Suprapubic skin (tissue), 4 donors: ENCODE measurements at places on chromosomes 1 and 21. TPM values are rescaled to one million over a fixed set of nuclear protein-coding genes. Genes with fewer than 3 reads are reported as not detected.

GRCh38 chr1:14552246-14552965 is 46.1 kb upstream of the KAZN start:
- DNase-seq: no peak

DNA sequence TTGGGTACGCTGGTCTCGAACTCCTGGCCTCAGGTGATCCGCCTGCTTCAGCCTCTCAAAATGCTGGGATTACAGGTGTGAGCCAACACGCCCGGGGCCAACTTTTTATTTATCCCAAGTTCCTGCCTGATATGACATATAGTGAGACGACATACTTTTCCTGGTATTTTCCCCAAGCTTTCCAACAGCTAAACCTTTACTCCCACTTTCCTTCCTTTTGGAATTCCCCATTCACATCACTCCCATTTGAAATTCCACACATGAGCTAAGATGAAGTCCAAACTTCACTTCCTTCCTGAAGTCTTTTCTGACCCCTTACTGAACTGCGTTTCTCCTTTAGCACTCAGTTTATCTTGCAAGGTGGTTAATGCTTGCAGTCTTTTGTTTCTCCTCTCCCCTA is 64.1 kb downstream of the S1PR1 start:
- DNase-seq: no peak

The OR10Z1 gene
- not detected for total RNA-seq

- peak; percentile 92 for DNase-seq
These were observed 57.9 kb upstream of the FMOD start for GRCh38 chr1:203408486-203409481.

The KAZN gene
- 33.5 TPM for total RNA-seq

- peak; percentile 86 for DNase-seq
These were observed 27.0 kb upstream of the PRSS38 start for GRCh38 chr1:227788271-227789083.

GRCh38 chr21:42980312-42981213 is 6.2 kb downstream of the PKNOX1 start:
- no peak for DNase-seq

- DNase-seq: no peak
These were observed 48.5 kb downstream of the OPRD1 start for GRCh38 chr1:28860332-28861073.

The SIM2 gene
- total RNA-seq: not detected

The TRIM58 gene
- 0.98 TPM for total RNA-seq

DNA sequence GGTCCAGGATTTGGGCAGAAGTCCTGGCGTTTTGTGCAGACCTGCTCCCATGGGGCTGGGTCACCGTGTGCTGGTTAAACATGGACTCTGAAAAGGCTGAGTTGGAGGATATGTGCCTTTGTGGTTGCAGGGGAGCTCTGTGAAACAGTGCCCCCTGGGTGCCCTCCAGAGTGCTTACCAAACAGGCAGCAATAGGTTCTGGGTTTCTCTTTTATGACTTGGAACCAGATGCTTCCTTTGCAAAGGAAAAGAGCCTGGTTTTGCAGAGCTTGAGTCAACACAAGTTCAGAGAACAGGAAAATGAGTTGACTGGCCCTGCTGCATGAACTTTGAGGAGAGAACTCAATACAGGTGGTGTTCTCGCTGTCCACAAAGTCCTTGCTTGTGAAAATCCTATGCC is 288.9 kb downstream of the TM2D1 start:
- DNase-seq: no peak

- DNase-seq: no peak
These were observed 48.4 kb downstream of the ADAMTS5 start for GRCh38 chr21:26918323-26919079.

The HAO2 gene
- total RNA-seq: 6.6 TPM

The NRIP1 gene
- total RNA-seq: 17.5 TPM

The NHLH1 gene
- total RNA-seq: 0.39 TPM

DNA sequence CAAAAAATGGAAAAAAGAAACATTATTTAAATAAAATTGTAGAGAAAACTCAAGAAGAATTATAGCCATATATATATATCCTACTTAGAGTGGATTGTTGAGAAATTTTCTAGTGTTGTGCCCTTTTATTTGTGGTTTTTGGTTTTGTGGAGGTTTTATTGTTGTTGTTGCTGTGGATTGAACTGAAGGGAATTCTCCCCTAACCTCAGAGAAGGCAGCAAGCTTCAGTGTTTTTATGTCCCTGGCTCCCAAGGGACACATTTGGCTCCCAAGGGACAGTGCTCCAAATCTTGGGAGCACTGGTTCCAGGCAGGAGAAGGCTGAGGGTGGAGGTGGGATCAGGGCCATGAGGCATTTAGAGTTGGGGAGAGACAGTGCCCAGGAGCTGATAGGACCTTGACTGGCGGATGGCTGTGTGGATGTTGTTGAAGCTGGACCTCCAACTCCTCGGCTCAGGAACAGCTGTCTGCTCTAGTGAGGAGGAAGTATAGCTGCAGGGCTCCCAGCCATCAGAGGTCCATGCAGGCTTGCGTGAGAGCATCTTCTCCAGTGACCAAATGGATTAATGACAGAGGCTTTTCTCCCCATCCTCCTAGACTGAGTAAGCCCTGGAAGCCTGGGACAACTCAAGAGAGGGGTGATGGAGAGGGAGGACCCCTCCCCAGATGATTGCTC is 100.5 kb downstream of the TEX35 start:
- DNase-seq: no peak

GRCh38 chr1:168794057-168794456 is 65.1 kb upstream of the DPT start:
- DNase-seq: no peak

The TP73 gene
- total RNA-seq: 8.8 TPM

The SELP gene
- 0.95 TPM for total RNA-seq

- no peak for DNase-seq
These were observed 543 bp upstream of the MARK1 start for GRCh38 chr1:220527279-220527907.

GRCh38 chr21:27740084-27740483 is 773.2 kb upstream of the ADAMTS5 start:
- no peak for DNase-seq

DNA sequence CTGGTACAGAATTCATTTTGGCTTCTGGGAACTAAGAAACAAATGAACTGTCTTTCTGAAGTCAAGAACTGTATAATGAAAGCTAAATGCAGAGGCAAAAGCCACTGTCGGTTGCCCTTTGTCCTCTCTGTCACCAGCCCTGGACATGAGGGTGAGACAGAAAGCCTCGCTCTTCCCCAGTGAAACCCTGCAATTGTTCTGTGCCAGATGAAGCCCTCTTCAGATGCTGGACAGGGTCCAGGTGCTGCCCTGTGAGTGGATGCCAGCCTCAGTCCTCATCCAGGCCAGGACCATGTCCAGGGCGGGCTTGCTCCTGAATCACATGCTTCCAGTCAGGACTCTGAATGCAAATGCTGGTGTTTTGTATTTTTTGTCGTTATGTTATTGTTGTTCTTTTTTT is 138.7 kb downstream of the RUNX1 start:
- no peak for DNase-seq

The FLG2 gene
- 259 TPM for total RNA-seq

- DNase-seq: no peak
These were observed 27.0 kb upstream of the SDHB start for GRCh38 chr1:17080880-17081279.

GRCh38 chr1:159653201-159653600 is 61.2 kb downstream of the CRP start:
- DNase-seq: no peak

The SLAMF6 gene
- total RNA-seq: not detected

DNA sequence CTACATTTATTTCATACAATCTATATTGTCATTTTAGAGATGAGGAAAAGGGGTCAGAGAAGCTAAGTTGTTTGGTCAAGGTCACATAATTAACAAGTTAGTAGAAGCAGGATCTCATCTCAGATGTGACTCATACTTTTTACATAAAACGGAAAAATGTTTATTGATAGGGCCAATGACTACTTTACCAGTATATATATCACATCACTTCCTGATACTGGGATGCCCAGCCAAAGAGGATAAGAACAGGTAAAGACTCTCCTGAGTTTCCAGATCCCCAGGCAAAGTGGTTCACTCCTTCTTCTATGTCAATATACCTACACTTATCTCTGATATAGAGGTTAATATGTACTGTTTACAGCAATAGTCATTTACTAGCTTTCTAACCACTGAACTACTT is 21.0 kb downstream of the YIPF1 start:
- DNase-seq: no peak
